ENCODE measurements at places on chromosomes 11 and 22.
A peak's percentile ranks its signal among the peaks of the same experiment; 100 is the strongest.

- DNase-seq: no peak
Observed at GRCh38 chr11:35151241-35151640, 12.3 kb downstream of the CD44 start.

- DNase-seq: no peak
Observed at GRCh38 chr11:57440744-57441414, 14.0 kb upstream of the SLC43A3 start.

DNA sequence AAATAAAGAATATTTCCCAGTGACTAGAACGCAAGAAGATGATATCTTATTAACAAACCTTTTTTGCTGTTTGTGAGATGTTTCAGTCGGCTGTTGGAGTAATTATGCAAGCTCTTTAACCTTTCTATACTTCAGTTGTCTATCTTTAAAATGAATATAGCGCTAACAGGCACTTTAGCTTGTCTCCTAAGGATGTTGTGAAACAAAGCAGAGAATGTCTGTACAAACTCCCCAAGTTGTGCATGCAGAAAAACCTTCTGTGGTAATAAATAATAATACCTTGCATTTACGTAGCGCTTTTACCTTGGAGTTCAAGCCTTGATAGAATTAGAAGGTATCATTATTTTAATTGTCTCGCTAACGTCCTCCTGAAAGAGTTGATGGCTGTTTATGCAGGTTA is 1.9 kb upstream of the KDM2A start:
- DNase-seq: no peak

DNA sequence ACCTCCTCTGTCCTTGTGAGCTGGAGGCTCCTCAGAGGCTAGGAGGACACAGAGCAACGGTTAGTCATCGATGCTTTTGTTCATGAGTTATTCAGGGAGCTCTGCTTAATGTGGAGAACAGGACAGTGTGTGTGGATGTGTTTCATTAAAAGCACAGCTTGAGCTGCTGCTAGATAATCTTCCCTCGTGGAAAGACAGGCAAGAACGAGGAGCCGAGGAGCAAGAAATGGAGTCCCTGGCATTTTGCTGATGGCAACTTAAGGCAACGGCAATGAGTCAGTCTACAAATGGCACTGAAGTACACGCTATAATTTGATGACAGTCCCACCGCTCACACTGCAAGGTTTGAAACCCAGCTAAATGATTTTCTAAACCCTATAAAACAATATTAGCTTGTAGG is 106.2 kb downstream of the IGLL1 start:
- no peak for DNase-seq

DNA sequence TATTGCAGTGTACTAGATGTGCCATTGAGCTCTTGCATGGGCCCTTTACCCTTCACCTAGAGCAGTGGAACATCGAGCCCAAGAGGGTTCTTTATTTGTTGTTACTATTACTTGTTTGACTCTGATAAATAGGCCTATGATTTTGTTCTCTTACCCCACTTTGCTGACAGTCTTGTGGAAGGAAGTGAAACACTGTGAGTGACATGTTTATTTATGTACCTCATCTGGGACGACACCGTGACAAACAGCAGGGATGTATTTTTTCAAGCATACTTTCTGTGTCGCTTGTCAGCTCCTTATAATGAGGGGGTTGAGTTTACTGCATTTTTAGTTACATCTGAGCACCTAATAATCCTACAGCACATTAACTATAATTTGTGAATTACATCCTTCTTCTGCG is 1010.3 kb upstream of the TENM4 start:
- DNase-seq: no peak

DNA sequence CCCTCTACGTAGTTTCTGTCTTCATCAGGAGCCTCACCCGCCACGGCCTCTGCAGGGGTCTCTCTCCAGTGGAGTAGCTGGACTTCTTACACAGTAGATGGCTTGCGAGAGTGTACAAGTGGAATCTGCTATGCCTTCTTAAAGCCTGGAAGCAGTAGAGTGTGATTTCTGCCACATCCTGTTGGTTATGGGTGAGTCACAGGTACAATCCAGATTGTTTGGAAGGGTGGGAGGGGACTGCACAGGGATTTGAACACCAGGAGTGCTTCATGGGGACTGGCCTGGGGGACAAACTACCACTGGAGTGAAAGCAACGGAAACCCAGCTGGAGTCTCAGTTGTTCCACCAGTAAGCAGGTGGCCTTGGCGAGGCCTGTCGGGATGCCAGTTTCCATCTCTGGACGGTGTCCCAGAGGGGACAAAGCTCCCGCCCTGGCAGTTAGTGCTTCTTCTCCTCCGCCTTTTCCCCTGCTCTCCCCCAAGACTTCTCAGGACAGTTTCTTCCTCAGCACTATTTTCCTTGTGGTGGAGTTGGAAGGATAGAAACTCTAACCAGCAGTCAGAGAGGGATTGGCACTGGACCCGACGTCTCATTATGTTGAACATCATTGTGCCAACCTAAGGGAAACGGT is 85.0 kb upstream of the RCN1 start:
- DNase-seq: peak; percentile 3

GRCh38 chr22:30270832-30271231 is 4.2 kb upstream of the OSM start:
- DNase-seq: no peak

- no peak for DNase-seq
Observed at GRCh38 chr11:110654456-110654855, 57.8 kb downstream of the ARHGAP20 start.

- no peak for DNase-seq
Observed at GRCh38 chr22:19377565-19378343, 53.8 kb downstream of the HIRA start.

DNA sequence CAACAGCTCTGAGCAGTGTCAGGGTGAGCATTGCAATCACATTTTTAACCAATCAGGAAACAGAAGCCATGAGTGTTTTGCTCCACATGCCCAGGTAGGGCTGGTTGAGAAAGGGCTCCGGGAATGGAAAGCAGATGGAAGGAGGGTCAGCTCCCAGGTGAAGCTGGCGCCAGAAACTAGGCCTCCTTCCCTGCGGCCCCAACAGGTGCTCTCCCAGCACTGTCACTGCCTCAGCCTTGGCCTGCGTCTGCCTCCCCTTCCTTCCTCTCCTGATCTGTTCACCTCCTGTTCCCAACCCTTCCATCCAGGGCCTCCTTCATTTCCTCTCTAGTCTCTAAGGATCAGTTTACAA is 4.6 kb upstream of the VSIG10L2 start:
- DNase-seq: no peak

DNA sequence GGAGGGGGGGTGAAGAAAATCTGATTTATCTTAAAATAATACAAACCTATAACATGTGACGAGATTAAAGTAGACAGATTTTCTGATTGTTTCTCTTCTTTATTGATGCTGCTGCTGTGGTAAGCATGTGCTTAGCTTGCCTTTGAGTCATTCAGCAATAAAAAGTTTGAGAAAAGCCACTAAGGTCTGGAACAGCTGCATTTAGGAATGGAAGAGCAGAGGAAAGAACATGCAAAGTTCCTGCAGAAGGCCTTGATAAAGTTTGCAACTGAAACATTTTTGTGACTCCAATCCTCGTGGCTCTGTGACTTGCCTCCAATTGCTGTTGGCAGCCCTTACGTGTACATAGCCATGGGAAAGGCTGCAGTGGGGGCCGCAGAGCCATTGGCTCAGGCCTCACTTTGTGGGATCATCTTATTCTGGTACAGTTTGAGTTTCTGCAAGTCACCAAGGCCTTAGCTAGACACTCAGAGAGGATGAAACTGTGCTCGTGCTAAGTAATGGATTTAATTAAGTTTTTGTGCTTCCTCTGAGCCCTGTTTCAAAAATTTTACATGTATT is 370.2 kb downstream of the AASDHPPT start:
- DNase-seq: peak; percentile 37

- DNase-seq: no peak
Observed at GRCh38 chr11:1746956-1747752, 3.2 kb downstream of the IFITM10 start.

DNA sequence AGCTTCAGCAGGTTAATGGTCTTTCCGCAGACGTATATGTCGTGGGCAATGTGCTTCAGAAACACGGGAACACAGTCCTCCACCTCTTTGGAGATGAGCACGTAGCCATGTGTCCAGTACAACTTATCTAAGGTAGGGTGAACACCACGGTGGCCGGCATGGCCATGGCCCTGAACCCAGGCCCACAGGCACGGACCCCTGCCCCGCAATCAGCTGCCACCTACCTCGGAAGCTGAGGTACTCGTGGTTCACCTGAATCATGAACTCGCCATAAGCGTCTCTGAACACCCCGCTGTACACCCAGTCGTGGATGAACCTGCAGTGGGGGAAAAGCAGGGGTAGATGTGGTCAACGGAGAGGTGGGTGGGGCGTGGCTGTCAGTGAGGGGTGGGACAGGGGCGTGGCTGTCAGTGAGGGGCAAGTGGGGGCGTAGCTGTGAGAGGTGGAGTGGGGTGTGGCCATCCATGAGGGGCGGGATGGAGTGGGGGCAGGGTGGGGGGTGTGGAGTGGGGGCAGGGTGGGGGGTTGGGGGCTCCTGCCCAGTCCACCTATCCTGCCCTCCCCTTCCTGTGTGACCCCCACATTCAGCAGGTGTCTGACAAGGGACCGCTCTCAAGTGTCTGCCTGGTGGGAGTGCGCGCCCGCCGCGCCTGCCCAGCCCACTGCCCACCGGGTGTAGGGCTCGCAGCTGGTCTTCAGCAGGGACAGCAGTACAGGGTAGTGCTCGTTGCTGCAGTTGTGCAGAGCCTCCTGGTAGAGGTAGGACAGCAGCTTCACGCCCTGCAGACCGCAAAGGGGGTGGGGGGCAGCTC is 18.6 kb downstream of the TUBGCP6 start:
- no peak for DNase-seq

DNA sequence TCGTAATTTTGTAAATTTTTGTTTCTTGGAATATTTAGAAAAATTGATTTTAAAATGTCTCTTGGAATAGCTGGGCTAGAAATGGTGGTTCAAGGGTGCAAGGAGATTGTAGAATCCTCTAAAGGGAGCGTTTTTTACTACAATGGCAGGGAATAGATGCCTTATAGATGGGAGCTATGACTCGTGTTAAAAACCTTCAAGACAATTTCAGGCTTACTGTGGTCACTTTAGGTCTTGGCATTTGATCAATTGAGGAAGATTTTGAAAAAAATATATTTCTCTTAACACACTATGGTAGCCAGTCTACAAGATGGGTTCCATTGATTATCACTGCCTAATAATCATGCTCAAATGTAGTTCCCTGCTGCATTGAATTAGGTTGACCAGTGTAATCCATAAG is 25.0 kb downstream of the METTL15 start:
- no peak for DNase-seq

- DNase-seq: no peak
Observed at GRCh38 chr11:13939961-13940906, 22.3 kb upstream of the SPON1 start.

- DNase-seq: no peak
Observed at GRCh38 chr22:37403267-37403960, 23.9 kb downstream of the ELFN2 start.

DNA sequence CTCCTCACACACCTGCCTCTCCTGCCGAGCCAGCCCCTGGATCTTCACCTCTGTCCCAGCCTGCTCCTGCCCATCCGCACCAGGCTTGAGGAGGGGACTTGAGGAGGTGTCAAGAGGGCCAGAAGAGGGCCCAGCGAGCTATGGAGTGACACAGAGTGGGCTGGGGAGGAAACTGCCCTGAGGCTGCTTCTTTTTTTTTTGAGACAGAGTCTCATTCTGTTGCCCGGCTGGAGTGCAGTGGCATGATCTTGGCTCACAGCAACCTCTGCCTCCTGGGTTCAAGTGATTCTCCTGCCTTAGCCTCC is 21.9 kb upstream of the CDON start:
- no peak for DNase-seq

- no peak for DNase-seq
Observed at GRCh38 chr22:28955817-28956216, 72.4 kb downstream of the ZNRF3 start.

DNA sequence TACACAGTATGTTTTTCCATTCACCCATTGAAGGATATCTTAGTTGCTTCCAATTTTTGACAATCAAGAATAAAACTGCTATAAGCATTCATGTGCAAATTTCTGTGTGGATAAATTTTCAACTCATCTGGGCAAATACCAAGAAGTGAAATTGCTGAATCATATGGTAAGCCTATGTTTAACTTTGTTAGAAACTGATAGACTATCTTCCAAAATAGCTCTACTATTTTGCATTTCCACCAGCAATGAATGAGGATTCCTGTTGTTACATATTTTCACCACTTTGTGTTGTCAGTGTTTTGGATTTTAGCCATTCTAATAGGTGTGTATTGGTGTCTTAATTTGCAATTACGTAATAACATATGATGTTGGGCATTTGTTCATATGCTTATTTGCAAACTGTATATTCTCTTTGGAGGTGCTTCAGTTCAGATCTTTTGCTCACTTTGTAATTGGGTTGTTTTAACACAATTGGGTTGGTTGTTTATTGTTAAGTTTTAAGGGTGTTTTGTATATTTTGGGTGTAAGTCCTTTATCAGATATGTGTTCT is 49.2 kb upstream of the FAM181B start:
- DNase-seq: no peak

GRCh38 chr22:20249797-20250354 is 18.2 kb downstream of the RTN4R start:
- DNase-seq: no peak

- DNase-seq: no peak
Observed at GRCh38 chr11:14258221-14258935, 100.6 kb downstream of the RRAS2 start.

- DNase-seq: no peak
Observed at GRCh38 chr22:48660790-48661740, 1166.6 kb downstream of the BRD1 start.

GRCh38 chr11:46299451-46299961 is 22.0 kb downstream of the CREB3L1 start:
- no peak for DNase-seq

DNA sequence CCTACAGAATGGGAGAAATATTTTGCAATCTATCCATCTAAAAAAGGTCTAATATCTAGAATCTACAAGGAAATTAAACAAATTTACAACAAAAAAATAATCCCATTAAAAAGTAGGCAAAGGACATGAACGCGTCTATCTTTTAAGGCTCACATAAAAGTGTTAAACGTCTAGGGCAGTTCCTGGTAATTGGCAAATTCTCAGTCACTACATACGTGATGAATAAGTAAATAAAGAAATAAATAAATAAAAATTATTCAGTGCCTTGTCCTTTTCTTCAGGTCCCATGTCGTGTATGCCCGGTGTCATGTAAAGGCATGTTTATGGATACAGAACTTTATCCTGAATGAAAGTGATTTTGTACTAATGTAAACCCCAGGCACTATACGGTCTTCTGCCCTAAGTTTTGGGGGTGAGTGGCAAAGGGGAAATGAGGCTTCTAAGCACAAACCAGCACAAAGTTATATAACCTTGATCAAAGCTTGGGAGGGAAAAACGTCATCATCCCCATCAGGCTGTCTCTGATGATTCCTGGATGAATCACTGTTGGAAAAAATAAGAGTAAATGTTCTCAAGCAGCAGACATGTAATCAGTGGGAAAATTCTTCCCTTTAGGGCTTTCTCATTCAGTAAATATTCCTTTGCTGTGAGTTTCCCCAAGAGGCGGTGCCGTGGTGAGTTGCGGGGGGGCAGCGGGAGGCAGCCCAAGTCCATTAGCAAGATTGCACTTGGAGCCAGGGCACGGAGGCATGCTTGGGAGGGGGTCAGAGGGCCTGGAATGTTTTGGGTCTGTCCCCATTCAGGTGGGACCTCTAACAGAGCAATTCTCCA is 30.4 kb upstream of the MICAL2 start:
- peak; percentile 88 for DNase-seq
